CD8-positive, alpha-beta memory T cell (primary cell): ENCODE measurements at places on chromosomes 5 and 9.

DNA sequence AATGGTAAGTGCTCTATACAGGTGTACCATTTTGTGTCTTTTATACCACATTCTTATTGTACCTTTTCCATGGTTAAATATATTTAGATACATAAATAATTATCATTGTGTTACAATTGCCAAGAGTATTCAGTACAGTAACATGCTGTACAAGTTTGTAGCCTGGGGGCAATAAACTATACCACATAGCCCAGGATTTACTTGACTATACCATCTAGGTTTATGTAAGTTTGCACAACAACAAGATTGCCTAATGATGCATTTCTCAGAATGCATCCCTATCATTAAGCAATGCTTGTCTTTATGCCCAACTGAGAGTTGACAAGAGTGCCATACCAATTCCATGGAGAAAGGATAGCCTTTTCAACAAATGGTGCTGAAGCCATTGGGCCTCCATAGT, 136.7 kb upstream of the PJA2 start:
- DNase-seq, result no peak

DNA sequence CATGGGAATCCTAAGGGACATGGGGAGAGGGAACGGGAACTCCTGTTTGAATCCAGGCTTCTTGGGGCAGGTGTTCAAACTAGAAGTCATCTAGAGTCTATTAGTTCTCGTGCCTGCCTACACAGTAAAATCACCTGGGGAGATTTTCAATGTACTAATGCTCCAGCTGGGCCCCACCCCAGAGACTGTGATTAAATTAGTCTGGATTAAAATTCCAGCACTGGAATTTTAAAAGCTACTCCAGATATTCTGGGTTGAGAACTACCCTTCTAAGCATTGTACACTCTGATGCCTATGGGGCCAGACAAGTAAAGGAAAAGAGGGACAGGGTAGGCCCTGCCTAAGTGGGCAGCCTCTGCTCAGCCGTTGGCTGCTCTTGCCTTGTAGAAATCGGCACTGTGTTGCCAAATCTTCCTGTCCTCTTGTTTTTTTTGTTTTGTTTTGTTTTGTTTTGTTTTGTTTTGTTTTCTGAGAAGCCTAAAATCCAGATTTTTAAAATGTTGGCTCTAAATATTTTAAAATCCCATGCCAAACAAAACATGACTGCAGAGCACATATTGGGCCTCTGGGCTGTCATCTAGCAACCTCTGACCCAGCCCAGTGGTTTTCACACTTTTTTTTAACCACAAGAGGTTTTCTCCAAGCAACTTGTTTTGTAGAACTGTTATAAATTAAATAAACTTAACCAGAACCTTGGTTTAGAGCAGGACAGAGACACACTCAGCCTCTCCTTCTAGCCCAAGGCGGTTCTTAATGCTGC, 29.0 kb downstream of the ADRB2 start:
- peak; percentile 70 for DNase-seq

GRCh38 chr9:70581955-70582350, 167.5 kb upstream of the KLF9 start:
- no peak for DNase-seq

- DNase-seq, result no peak
These were observed 3.7 kb upstream of the AJM1 start for GRCh38 chr9:136838314-136839228.

GRCh38 chr9:118503236-118503635, 799.0 kb downstream of the TLR4 start:
- no peak for DNase-seq

DNA sequence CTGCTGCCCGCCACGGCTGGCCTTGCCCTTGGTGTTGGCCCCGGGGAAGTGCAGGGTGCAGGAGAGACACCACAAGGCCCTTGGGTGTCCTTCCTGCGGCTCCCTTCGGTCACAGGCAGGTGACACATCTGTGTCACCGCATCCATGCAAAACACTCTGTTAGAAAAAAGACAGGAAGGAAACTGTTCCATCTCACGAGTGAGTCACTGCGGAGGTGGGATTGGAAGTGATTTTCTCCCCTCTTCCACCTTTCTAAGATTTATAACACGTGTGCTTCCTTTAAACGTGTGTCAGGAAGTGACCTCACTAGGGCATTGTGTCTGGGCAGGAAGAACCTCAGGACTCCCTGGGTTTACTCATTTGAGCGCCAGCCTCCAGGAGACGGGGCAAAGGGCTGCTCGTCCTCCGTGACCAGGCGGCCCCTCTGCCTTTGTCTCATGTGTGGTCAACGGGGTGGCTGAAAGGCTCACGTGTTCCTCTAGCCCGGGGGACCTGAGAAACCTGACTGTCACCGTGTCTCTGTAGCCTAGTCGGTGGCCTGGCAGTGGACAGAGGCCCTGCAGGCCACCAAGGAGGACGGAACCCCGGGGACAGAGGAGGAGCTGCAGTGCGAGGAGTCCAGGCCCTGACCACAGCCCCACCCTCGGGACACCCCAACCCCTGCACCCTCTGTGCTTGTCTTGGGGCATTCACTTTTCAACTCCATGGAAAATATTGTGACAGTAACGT, 4.9 kb upstream of the LCN1 start:
- DNase-seq, result no peak

GRCh38 chr5:139847790-139848507, 52.3 kb downstream of the PSD2 start:
- peak; percentile 88 for DNase-seq
